ENCODE measurements at places on chromosomes 3 and 15. TPM values are rescaled to one million over a fixed set of nuclear protein-coding genes. Genes with fewer than 3 reads are reported as not detected.
A peak's percentile ranks its signal among the peaks of the same experiment; 100 is the strongest.

GRCh38 chr15:85793641-85794597 is 806 bp downstream of the KLHL25 start:
- DNase-seq, result no peak

DNA sequence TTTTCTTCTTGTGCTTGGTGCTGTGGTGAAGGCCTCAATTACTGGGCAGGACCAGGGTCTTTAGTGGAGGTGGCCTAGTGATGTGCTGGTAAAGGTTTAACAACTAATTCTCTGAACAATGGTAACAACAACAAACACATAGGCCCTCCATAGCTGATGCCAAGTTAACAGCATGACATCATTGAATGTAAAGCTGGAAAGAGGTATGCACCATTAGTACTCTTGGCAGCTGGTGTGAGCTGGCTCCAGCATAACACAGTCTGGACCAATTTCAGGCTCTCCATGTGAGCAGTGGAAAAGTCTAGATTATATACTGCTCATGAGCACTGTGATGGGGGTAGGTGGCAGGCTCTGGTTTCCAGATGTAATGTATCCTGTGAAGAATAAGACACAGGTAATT is 61.8 kb downstream of the SLC7A14 start:
- DNase-seq, result no peak

GRCh38 chr3:179189759-179190158 is 41.6 kb downstream of the PIK3CA start:
- DNase-seq, result peak; percentile 51

DNA sequence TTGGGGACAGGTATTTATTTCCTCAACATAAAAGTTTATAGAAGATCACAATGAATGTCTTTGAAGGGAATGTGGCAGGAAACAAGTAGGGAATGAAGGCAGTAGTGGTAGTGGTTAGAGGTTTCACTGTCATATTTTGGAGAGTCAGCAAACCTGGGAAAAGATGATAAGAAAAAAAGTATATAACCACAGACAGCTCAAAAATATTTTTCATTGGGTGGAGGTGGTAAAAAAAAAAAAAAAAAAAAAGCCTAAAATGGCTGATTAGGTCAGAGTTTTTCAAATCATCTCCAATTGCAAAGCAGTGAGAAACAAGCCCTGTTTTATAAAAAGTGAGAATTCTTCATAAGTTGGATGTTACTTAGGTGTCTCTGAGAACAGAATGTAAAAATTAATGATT is 400.0 kb downstream of the LSAMP start:
- DNase-seq, result no peak

- DNase-seq, result no peak
These were observed 63.1 kb downstream of the SERP1 start for GRCh38 chr3:150483226-150483625.

DNA sequence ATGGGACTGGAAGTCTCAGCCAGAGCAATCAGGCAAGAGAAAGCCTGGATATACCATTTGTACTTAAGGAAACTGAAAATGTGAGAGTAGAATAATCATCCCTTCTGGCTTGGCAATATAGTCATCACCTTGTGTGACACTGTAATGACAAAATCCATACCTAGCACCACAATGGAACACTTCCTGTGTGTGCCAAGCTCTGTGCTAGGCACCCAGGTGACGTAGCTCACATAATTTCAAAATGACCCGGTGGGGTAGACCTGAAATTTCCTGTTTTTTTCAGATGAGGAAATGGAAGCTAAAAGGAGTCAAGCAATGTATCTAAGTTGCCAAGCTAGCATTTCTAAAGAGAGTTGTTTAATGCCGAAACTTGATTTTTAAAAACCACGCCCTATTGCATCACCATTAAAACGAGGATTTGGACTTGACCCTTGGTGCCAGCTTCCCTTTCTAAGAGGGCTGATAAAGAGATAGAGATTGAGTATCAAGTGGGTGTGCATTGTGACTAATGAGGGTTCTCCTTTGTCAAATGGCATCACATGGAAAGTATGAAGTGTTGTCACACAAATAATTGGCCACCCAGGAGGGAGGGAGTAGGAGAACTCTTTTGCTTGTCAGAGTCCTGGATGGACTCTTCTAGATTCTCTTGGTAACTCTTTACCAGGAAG is 141.3 kb upstream of the PDZRN3 start:
- DNase-seq, result no peak

GRCh38 chr3:41143421-41144031 is 55.8 kb upstream of the CTNNB1 start:
- DNase-seq, result no peak

- no peak for DNase-seq
These were observed 2.7 kb downstream of the MGLL start for GRCh38 chr3:127819656-127820055.

- no peak for DNase-seq
These were observed 109.4 kb upstream of the TNIK start for GRCh38 chr3:171569571-171570132.

GRCh38 chr3:188284455-188285212 is 130.7 kb downstream of the LPP start:
- no peak for DNase-seq

GRCh38 chr15:69697916-69698315 is 245.3 kb downstream of the RPLP1 start:
- no peak for DNase-seq

- DNase-seq, result no peak
These were observed 226.1 kb upstream of the TTC14 start for GRCh38 chr3:180375831-180376230.

GRCh38 chr15:38555686-38556334 is 8.8 kb downstream of the RASGRP1 start:
- peak; percentile 78 for DNase-seq

GRCh38 chr3:77513542-77513941 is 473.6 kb downstream of the ROBO2 start:
- peak; percentile 11 for DNase-seq

GRCh38 chr15:101267320-101268104 is 9.8 kb downstream of the SELENOS start:
- peak; percentile 87 for DNase-seq

GRCh38 chr3:142152384-142152783 is 3.0 kb upstream of the TFDP2 start:
- no peak for DNase-seq

GRCh38 chr3:100545371-100545770 is 53.0 kb downstream of the TMEM45A start:
- DNase-seq, result no peak

DNA sequence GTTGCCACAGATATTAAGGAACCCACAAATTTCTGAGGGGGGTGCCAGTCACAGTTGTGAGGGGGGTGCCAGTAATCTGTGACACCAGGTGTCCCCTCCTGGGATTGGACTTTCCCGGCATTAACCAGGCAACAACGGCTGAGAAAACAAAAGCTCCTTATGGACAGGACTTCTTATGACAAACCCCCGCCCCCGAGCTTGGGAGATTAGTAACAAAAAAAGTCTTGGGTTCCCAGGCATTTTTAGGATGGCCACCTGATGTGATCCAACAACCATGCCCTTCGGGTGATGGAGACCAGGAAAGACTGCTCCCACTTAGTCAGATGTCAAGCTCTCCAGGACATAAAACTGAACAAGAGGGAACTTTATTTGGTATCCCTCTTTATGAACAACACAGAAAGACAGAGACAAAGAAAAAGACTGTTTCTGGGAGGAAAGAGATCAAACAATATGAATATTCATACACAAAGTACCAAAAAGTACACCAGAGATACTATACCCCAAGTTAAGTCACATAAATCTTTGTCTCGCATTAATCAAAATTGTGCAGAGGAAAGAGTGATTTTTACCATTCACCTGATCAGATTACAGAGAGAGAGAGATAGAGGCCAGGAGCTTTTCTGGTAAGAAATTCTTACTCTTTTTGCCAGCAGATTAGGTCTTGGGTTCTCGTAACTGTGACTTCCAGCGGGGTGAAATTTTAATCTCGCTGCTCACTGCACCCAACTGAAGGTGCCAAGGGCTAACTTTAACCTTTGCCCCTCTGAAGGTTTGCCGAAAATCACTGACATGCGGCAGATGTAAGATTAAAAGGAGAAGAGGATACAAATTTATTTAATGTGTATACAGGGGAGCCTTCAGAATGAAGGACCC is 61.6 kb downstream of the OSTN start:
- no peak for DNase-seq

DNA sequence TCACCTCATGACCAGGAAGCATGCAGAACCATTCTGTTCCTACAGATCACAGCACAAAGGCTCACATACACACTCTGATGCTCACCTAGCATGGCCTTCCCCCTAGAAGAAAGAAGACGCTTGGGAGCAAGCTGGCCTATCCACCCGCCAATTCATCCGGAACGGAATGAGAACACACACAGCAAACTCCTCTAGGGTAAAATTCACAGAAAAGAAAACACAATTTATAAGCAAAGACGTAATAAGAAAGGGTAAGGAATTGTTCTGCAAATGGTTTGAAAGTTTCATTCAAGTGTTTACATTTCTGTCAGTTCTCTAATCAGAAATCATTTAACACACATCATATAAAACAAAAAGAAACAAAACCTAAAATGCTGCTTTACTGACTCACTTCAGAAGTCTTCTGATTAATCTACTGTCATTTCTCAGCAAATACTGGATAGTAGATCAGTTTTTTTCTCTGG is 218.1 kb downstream of the OSBPL10 start:
- DNase-seq, result no peak

- DNase-seq, result no peak
These were observed 3.0 kb downstream of the BMF start for GRCh38 chr15:40105517-40106202.

The CCDC39 gene
- not detected for total RNA-seq

The TNFAIP8L3 gene
- total RNA-seq, result 0.27 TPM

The GPR171 gene
- total RNA-seq, result not detected

The OXTR gene
- 871 TPM for total RNA-seq

The FBLN2 gene
- total RNA-seq, result 79.5 TPM

The NR2F2 gene
- 149 TPM for total RNA-seq

The SOX14 gene
- total RNA-seq, result not detected

The LMAN1L gene
- total RNA-seq, result not detected

The LRRC34 gene
- 0.90 TPM for total RNA-seq

The FBXW12 gene
- total RNA-seq, result not detected

The SLC7A14 gene
- 0.43 TPM for total RNA-seq

The EPB42 gene
- not detected for total RNA-seq

The TERC gene
- 24.5 TPM for total RNA-seq

Data from HFFc6 (cell line).